ENCODE measurements at places on chromosomes 3 and 15.

DNA sequence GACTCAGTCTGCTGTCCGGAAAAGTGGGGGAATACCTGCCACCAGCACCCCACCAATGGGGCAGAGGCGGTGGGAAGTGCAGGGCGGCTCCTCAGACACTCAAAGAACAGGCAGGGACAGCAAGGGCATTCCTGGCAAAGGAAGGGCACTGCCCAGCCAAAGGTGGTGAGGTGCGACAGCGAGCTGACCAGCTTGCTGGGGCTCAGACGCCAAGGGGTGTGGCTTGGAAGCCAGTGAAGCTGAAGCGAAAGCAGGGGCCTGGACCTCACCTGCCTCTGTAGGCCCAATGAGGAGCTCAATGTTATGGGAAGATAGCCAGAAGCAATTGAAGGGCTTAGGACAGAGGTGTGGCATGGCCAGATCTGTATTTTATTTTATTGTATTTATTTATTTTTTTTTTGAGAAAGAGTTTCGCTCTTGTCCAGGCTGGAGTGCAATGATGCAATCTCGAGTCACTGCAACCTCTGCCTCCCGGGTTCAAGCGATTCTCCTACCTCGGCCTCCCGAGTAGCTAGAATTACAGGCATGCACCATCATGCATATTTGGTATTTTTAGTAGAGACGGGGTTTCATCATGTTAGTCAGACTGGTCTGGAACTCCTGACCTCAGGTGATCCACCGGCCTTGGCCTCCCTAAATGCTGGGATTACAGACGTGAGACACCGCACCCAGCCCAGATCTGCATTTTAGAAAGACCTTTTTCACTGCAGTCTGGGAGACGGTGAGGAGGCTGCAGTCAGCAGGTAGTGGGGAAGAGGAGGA is 4.4 kb upstream of the LMAN1L start:
- DNase-seq = no peak

DNA sequence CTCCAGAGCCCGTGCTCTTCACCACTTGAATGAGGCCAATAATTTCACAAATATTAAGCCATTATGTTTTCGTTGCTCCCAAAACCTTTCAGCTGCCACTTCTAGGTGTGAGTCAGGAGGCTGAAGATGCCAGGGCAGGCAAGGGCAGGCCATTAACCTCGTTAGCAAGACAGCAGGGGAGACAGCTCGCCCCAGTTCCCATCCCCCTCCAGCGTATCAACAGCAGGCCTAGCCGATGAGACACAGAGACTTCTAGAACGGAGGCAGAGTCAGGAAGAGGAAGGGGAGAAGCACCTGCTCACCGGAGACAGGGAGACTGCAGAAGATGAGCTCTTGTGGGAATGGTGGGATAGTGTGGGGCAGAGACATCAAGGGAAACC is 28.0 kb upstream of the PLA2G4E start:
- DNase-seq = no peak

DNA sequence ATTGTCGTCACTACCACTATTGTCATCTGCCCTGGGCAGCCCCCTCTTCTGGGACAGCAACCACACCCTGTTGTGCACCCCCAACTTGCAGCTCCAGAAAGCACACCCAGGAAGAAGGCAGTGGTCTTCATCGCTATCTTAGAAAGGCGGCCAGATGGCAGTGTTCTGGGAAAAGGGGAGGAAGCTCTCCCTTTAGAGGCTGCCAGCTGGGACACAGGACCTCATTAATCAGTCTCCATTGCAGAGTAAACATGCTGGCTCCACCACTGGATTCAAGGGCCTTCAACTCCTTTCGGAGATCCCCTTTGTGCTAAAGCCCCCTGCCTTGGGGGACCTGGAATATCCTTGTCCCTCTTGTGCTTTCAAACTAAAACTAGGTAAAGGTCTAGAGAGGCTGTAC is 199.3 kb upstream of the LINGO1 start:
- DNase-seq = peak; percentile 13

DNA sequence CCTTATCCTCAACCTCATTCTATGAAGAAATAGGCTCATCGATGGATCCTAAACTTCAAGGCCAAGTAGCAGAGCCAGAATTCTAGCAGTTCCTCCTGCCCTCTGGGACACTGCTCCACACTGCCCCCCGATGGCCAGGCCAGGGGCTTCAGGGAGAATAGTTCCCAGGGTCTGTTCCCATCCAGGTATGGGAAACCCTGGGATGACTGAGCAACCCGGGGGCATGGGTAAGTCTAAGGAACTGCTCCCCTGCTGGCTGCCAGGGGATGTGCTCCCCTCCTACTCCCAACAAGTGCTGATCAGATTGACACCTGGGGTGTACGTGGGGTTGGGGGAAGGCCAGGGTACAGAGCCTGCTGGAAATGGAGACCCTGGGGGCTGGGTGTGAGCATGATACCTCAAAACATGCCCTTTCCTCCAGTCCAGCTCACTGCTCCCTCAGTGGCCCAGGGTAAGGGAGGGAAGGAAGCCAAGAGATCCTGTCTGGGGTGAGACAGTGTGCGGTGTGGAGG is 7.6 kb downstream of the ULK3 start:
- peak; percentile 63 for DNase-seq

- DNase-seq = no peak
Observed at GRCh38 chr3:11919390-11919789, 72.7 kb upstream of the TAMM41 start.

- no peak for DNase-seq
Observed at GRCh38 chr15:41333026-41333562, 413 bp downstream of the NUSAP1 start.

- no peak for DNase-seq
Observed at GRCh38 chr3:44962621-44963393, 13.2 kb downstream of the ZDHHC3 start.

GRCh38 chr3:26713091-26713490 is 90.5 kb downstream of the LRRC3B start:
- DNase-seq = no peak

DNA sequence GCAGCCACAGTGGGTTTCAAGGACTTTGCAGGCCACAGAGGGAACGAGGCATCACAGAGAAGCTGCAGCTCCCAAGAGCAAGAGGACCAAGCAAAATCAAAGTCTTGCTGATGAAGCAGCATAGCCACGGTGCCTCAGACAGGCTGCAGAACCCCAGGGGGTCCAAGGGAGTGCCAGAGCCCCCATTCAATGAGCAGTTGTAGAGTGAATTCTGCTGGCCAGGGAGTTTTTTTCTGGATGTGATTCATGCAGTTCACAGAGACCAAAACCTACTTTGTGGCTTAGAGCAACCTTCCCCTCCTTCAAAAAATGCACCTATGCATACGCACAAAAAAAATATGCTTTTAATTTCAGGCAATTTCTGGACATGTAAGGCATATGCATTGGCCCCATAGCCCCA is 409.0 kb downstream of the VPS13C start:
- DNase-seq = no peak

GRCh38 chr3:55899887-55900286 is 412.8 kb upstream of the WNT5A start:
- DNase-seq = no peak

DNA sequence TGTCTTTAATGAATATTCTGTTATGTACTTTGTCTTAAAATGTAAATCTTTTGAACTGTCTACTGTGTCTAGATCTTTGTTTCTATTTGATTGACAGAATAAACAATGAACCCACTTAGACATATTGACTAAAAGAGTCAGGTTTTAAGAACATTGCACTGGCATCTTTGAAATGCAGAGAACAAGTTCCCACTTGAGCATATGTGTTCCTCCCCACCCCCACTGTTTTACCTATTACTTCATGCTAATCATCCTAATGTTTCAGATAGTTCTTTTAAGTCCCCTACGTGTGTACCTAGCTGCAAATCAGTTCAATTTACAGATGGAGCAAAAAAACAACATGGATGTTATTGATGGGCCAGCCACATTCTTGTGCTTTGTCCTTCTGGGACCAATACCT is 11.7 kb upstream of the TCF12 start:
- DNase-seq = no peak

- no peak for DNase-seq
Observed at GRCh38 chr3:43353923-43354670, 67.8 kb downstream of the SNRK start.

- DNase-seq = no peak
Observed at GRCh38 chr15:95326431-95327182, 1003.9 kb upstream of the NR2F2 start.

Data from activated naive CD4-positive, alpha-beta T cell treated with anti-CD3 and anti-CD28 coated beads, Interleukin-2, amount 10 ng/mL, durations not matched to agents 7 days and 5 days (primary cell).